ENCODE measurements at places on chromosomes 2 and 18. TPM values are rescaled to one million over a fixed set of nuclear protein-coding genes. Genes with fewer than 3 reads are reported as not detected.

Gene GALNT14
- total RNA-seq, result 44.9 TPM

Gene GPAT2
- not detected for total RNA-seq

Gene IL1R2
- 0.63 TPM for total RNA-seq

Gene MRO
- total RNA-seq, result 0.24 TPM

Gene SULT1C4
- total RNA-seq, result 0.27 TPM

Gene KIAA2012
- total RNA-seq, result not detected

Gene NT5C1B
- total RNA-seq, result not detected
